ENCODE measurements at places on chromosomes 16 and 17.

- DNase-seq: no peak
Observed at GRCh38 chr16:31079342-31079944, 5.2 kb downstream of the ZNF646 start.

GRCh38 chr17:45233423-45233924, 11.8 kb downstream of the FMNL1 start:
- DNase-seq: no peak

- DNase-seq: no peak
Observed at GRCh38 chr17:45336390-45337182, 19.8 kb upstream of the MAP3K14 start.

DNA sequence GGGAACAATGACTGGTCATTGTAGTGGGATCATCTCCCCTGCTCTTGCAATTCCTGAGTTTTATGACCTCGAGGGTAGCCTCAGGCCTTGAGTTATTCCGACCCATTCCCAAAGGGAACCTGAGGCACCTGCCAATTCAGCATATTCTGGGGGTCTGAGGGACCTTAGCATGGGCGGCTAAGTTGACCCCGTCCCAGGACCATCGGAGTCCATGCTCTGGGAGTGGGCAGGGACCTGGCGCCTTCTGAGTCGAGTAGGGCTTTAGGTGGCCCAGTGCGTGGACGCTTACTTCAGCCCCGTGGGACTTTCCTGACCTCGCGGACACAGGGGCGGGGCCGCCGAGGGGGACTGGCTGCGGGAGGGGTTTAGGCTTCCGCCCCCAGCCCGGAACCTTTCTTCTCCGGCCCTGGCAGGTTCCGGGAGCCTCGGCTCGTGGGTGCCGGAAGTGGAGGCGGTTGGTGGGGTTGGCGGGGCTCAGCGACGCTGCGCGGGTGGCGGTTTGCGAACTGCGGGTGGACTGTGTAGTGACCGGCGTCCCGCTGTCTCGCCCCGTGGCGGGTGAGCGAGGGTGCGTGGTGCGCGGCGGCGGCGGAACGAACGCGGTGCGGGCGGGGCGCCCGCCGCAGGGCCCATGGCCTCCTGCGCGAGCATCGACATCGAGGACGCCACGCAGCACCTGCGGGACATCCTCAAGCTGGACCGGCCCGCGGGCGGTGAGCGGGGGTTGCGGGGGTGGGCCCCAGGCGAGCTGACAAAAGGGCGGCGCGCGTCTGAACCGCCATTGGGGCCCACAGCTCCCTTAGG, at the start of gene EDC4:
TSS of gene EDC4 (plus strand) at position 422 of the 804 bp plus-strand sequence. CDS start at position 632, 210 bp downstream.
- DNase-seq: peak; percentile 81

DNA sequence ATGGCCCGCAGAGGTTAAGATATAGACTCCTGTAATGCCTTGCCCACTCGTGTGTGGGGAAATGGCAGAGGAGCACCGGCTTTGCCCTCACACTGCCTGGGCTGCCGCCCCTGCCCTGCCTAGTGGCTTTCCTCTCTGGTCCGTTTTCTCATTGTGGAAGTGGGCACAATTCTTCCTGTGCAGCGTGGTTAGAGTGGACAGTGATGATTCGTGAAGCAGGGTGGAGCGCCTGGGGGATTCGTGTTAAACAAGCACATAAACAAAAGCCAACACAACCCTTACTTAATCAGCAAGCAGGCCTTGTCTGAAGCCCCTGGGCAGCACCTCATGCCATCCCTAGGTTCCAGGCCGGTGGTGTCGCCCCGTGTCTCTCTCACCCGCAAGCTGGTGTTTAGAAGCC, 269.7 kb downstream of the SEC14L1 start:
- no peak for DNase-seq
